ENCODE measurements at places on chromosomes 6 and 20.

- no peak for DNase-seq
Observed at GRCh38 chr6:83601119-83601518, 88.8 kb downstream of the PRSS35 start.

DNA sequence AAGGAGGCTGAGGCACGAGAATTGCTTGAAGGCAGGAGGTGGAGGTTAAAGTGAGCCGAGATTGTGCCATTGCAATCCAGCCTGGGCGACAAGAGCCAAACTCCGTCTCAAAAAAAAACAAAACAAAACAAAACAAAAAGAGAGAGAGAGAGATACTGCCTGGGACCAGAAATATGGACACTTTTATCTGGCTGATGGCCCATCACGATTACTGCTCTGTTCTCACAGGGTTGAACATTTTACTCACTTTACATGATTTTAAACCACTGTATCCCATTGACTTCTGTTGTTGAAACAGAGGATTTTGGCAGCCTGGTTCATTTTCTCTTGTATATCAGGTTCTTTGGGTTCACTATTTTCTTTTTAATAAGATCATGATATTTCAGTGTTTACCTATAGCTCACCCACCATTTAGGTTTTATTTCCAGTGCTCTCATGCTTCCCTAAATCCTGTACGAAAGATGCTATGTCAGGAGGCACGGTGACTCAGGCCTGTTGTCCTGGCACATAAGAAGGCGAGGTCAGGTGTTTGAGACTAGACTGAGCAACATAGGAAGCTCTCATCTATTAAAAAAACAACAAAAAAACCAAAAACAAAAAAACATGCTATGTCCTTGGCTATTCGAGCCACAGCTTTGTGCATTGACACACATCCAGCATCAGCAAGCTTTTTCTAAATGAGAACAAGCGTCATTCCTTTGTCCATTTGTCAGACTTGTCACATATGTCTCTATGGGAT, 34.5 kb upstream of the RREB1 start:
- no peak for DNase-seq

GRCh38 chr6:109660526-109661320, 30.3 kb downstream of the AK9 start:
- DNase-seq = no peak

DNA sequence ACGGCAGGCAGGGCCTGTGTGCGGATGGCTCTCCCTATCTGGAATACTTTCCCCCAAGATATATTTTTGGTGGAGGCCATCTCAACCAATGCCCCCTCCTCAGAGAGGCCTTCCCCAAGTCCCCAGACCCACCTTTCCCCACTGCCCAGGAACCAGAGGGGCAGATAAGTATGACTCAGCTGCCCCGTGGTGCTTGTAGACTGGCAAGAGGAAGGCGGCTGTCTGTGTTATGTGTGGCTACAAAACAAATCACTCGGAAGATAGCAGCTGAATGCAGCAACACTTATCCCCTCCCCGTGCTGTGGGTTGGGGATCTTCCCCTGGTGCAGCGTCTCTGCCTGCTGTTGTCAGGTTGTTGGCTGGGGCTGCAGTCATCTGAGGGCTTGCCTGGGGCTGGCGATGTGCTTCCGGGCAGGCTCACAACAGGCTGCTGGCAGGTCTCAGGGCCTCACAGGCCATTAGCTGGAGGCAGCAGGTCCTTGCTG, 7.1 kb downstream of the NPEPL1 start:
- no peak for DNase-seq

DNA sequence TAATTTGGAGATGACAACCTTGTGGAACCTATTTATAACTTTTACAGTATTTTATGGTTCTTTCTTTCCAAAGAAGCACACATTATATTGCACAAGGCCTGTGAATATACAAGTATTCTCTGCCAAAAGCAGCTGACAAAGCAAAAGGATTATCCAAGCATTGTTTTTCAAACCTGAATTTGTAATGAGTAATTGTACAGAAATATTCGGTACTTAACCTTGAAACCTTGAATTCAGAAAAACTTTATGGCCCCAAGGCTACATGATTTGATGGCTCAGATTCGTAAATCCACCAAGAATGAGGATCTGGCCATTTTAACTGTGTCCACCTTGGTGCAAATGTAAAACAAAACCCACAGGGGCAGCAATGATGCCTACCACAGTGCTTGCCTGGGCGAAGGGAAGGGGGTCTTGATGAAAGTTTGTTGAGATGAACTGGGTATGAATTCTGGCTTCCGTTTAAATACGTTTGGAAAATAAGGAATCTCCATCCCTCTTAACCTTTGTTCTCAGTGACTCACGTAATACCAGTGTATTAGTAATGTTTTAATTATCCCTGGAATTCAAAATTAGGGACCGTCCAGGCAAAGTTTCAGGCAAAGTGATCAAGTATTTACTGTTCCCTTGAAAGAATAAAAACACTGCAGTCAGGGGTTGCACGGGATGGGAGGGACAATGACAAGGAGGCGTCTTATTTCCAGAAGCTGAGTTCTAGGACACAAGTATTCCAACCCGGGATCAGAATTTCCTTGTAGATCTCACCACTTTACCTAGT, 2.7 kb upstream of the RBM24 start:
- DNase-seq = no peak

DNA sequence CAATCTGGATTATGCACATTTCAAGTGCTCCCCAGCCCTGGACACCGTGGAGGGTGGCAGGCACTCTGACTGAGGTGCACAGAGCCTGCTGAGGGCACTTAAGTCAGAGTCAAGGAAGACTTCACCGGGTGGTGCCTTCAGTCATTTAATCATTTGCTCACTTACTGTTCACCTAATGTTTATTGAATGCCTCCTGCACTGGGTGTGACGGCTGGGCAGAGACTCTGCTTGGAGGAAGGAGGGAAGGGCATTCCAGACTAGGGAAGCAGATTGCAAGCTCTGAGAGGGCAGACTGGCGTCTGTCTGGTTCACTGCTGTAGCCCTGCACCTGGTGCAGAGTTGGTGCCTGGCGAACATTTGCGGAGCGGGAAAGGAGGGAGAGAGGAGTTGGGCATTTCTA, 54.2 kb upstream of the FAM83D start:
- no peak for DNase-seq

GRCh38 chr6:13146442-13146841, 181.9 kb downstream of the TBC1D7 start:
- no peak for DNase-seq
